GM04504 (cell line): ENCODE measurements at places on chromosomes 11 and 22.

- no peak for DNase-seq
Observed at GRCh38 chr11:110249066-110249465, 47.3 kb downstream of the RDX start.

DNA sequence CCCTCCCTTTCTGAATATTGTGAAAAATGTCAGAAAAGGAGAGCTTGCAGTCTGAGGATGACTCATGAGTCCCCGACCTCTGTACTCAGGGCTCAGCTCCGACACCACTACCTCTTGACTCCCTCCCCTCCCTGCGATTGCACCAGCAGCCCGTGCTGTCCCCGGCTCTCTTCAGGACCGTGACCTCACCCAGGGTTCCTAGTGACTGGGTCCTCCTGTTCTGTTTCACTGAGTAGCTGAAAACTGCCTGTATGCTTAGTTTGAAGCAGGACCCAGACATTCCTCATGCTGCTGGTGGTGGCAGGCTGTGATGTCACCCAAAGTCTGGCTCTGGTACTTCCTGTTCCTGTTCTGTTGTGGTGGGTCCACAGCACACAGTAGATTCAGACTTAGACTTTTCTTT, 11.7 kb downstream of the PHRF1 start:
- DNase-seq, result no peak

- no peak for DNase-seq
Observed at GRCh38 chr22:20650294-20651207, 123.4 kb upstream of the SERPIND1 start.

DNA sequence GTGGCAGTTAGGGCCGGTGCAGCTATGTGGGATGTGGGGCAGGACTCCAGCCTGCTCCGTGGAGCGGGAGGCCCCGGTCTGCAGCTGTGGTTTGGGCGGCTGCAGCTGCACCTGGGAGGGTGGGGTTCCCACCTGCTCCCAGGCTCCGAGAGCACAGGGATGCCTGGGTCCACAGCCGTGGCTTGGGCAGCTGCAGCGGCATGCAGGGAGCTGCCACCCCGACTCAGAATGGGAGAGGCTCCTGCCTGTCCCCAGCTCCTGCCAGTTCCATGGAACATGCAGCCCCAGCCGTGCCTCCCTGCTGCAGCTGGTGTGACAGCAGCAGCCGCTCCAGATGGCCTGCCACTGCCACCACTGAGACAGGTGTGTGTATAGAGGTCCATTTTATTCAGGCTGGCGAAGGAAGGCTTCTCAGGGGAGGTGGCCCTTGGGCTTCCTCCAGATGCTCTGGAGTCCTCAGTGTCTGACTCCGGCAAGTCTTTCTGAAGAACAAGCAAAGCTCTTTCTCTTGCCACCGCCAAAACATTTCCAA, 21.8 kb upstream of the UPK3A start:
- no peak for DNase-seq

- no peak for DNase-seq
Observed at GRCh38 chr11:14124886-14125285, 162.4 kb downstream of the SPON1 start.

- no peak for DNase-seq
Observed at GRCh38 chr22:47540011-47540410, 777.6 kb downstream of the TBC1D22A start.

DNA sequence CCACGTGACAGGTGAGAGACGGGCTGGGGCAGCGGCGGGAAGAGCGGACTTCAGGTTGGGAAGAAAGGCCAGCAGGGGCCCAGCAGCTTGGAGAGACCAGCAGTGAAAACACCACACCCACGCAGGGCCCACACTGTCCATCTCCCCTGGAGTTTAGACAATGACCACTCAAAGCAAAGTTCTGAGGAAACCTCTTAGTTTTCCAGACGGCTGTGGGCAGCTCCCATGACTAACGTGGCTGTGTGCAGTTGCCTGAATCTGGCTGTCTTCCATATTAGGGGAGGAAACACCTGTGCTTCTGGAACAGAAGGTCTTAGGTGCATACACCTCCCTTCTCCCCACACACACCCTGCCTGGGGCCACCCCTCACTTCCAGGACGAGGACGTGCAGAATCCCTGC, 70.6 kb upstream of the TTLL12 start:
- DNase-seq, result no peak

GRCh38 chr11:3906166-3906565, 50.7 kb downstream of the STIM1 start:
- DNase-seq, result no peak

DNA sequence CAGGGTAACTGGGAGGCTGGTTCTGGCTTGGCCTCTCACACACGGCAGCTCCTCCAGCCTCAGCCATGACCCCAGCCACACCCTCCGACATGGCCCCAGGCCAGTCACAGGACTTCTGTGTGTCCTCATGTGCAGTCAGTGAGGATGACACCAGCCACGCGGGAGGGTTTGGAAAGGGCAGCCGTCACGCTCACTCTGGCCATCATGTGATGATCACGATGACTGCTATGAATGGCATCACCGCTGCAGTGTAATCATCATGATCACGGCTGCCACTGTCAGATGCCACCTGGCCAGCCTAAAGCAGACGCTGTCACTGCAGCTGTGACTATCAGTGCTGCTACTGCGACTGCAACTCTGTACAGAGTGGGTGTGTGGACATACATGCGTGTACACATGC, 640.9 kb downstream of the BRD1 start:
- DNase-seq, result no peak

DNA sequence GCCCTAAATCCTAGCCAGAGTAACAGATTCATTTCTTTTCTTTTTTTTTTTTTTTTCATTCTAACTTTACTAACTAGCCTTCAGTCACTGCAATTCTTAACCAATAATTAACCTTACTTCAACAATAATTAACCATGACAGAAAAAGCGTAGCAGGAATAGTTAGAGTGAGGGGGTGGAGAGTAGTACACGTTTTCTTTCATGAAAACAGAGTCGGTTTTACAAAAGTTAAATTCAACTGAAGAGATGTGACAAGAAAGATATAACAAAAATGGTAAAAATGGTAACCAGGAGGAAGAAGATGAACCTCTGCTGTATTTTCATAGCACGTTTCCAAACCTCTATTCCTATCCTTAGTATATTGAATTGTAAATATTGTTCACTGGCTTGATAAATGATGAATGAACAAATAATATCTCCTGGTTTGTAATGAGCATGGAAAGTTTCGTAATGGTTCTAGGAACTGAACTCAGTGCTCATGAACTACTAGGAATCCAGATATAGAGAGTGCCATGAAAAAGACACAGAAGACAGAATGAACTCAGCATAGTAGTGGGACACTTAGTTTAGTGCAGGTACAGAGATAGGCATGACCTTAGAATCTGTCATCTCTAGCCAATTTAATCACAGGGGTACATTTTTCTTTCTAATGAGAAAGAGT, 116.5 kb upstream of the ANO5 start:
- DNase-seq, result no peak

DNA sequence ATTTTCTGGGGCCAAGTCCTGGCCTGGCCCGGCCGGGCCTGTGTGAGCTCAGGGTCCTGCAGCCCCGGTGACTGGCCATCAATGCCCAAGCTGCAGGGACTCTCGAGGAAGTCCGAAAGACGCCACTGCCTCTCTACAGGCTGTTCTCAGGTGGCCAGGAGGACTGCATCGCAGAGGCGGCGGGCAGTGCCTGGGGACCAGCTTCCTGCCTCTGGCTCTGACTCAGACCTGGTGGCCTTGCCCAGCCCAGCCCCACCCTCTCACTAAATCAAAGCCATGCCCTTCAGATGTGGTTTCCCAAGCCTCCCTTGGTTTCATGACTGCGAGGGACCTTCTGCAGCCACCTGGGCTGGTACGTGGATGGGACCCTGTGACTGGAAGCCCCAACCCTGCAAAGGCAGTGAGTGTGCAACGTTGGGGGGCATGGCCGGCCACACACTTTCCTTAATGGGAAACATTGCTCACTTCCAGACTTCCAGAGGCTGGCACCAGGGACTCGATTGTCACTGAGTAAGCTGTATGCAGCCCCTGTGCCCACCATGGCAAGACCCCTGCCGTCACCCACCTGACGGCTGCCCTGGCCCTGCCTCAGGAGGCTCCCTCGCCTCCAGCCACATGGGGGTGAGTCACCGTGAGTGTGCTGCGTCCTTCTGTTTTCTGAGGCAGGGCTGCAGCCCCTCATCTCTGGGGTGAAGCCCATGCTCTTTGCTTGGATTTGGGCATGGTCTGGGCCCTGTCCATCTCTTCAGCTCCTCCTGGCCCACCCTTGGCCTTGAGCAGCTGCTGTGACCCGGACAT, 6.0 kb upstream of the FGF3 start:
- no peak for DNase-seq

- DNase-seq, result no peak
Observed at GRCh38 chr11:134289789-134290188, 13.6 kb downstream of the GLB1L3 start.

DNA sequence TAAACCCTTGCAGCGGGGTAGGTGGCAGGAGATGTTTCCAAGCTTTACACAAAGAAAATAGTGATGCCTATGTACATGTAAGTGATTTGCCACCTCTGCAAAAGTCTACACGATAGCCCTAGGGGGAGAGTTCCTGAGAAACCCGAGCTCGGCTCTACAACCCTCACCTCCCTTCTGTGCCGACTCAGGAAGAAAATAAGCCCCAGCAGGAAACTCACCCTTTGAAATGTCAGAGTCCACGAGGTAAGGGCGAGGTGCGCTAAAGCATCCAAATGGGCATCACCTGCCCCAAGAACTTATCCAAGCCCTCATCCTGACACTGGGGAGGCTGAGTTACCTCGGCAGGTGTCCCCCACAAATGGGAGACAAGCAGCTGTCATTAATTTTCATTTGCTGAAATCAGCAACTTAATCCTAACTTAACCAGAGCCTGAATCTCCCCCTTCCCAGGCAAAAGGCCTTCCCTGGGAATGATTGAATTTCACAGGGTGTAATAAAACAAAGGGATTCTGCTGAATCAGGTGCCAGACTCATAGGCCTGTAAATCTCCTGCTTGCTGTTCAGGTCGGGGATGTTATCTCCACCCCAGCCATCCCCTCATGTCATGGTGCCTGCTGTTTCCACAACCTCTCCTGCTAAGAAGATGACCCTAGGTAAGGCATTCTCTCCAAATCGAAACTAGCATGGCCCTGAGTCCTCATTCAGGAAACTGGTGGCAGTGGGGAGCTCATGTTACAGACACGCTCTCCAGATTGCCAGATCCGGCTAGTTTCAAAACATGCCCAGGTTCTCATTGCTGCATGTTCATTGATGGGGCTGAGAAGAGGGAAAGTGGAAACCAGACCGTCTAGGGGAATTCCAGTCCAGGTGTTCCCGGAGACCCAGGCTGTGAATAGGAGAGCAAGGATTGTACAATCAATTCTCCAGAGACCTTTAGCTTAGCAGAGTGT, 105.3 kb upstream of the KIRREL3 start:
- DNase-seq, result no peak

- DNase-seq, result no peak
Observed at GRCh38 chr11:72228229-72228843, 3.8 kb downstream of the INPPL1 start.

GRCh38 chr22:29883775-29884097, 762 bp downstream of the MTMR3 start:
- DNase-seq, result no peak
